ENCODE measurements at places on chromosomes 4 and X.
A peak's percentile ranks its signal among the peaks of the same experiment; 100 is the strongest.

DNA sequence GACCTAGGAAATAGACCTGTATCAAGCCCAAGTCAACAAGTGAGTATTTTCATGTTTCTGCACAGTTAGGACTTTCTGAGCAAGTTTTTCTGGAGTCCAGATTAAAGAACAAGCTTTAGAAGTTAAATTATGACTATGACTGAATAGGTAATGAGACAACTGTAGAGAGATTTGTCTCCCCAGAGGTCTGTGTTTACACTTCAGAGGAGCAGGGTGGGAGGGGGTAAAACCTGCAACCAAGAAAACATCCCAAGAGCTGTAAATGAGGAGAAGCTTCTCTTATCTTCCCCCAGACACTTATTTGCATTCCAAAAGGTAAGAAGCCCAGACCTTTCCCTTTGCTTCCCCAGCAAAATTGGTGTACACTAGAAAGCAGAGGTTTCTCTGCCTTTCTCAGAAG is 22.1 kb upstream of the CEP135 start:
- H3K36me3 ChIP-seq: no peaks in the 10 kb centered on the region
- no peak overlapping the region for H3K27ac ChIP-seq
- H3K27me3 ChIP-seq: no peaks in the 10 kb centered on the region
- H3K4me3 ChIP-seq: no peak overlapping the region
- H3K4me1 ChIP-seq: no peaks in the 10 kb centered on the region

- H3K27me3 ChIP-seq: peaks cover 4% of the 10 kb centered on the region
- H3K27ac ChIP-seq: no peak overlapping the region
- H3K36me3 ChIP-seq: no peaks in the 10 kb centered on the region
- peaks cover 11% of the 10 kb centered on the region for H3K4me1 ChIP-seq
- peak overlapping the region; percentile 41 for H3K4me3 ChIP-seq
Measured at GRCh38 chrX:47523297-47523696, 37.7 kb upstream of the ARAF start.

- peak overlapping the region; percentile 63 for H3K27ac ChIP-seq
- no peaks in the 10 kb centered on the region for H3K36me3 ChIP-seq
- H3K27me3 ChIP-seq: no peaks in the 10 kb centered on the region
- DNase-seq: no peak
Measured at GRCh38 chr4:119233191-119233590, 20.7 kb downstream of the USP53 start.

DNA sequence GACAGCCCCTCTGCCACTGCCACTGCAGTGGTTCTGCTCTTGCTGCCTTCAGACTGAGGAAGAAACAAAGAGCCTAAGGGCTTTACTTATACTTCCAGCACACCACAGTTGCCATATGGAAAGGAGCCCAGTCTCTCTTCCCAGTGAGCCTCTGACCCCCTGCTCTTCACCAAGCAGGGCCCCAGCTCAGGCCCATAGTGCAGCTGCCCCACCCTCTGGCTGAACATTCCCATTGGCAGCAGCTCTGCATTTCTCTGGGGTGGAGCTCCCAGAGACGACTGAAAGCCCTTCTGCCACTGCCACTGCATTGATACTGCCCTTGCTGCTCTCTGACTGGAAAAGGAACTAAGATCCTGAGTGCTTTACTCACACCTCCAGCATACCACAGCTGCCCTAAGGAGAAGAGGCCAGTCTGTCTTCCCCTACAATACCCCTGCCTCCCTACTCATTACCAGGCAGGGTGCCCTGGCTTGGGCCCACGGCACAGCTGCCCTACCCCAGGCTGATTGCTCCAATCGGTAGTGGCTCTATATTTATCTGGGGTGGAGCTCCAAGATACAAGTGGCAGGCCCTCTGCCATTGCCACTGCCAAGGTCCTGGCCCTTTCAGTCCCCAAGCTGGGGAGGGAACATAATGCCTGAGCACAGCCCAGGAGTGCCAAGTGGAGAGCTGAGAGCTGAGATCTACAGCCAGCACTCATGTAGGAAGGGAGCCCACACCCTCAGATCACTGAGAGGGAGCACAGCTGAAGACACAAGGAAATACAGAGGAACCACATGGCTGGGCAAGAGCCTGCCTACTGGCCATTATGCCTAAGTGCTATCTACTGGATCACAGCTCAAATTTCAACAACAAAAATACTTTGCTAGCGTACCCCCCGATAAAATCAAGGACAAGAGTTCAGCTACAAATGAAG is 36.0 kb downstream of the AWAT2 start:
- H3K36me3 ChIP-seq: no peaks in the 10 kb centered on the region
- H3K4me1 ChIP-seq: no peaks in the 10 kb centered on the region
- H3K4me3 ChIP-seq: no peak overlapping the region
- H3K27me3 ChIP-seq: no peaks in the 10 kb centered on the region

GRCh38 chrX:149145845-149146285 is 359.2 kb downstream of the IDS start:
- H3K36me3 ChIP-seq: no peaks in the 10 kb centered on the region
- DNase-seq: no peak
- no peaks in the 10 kb centered on the region for H3K27me3 ChIP-seq

- peaks cover 9% of the 10 kb centered on the region for H3K36me3 ChIP-seq
- DNase-seq: no peak
- H3K4me1 ChIP-seq: peaks cover 85% of the 10 kb centered on the region
- H3K4me3 ChIP-seq: no peak overlapping the region
Measured at GRCh38 chr4:1018147-1019020, 7.0 kb downstream of the FGFRL1 start.

- H3K4me1 ChIP-seq: no peaks in the 10 kb centered on the region
- H3K36me3 ChIP-seq: no peaks in the 10 kb centered on the region
- no peak overlapping the region for H3K27ac ChIP-seq
Measured at GRCh38 chr4:84708406-84709135, 125.6 kb downstream of the CDS1 start.

GRCh38 chr4:91427171-91427570 is 876.6 kb upstream of the GRID2 start:
- no peak overlapping the region for H3K27ac ChIP-seq
- H3K4me1 ChIP-seq: no peaks in the 10 kb centered on the region
- H3K27me3 ChIP-seq: no peaks in the 10 kb centered on the region
- DNase-seq: no peak
- H3K36me3 ChIP-seq: no peaks in the 10 kb centered on the region
- no peak overlapping the region for H3K4me3 ChIP-seq

- no peak overlapping the region for H3K4me3 ChIP-seq
- H3K27me3 ChIP-seq: no peaks in the 10 kb centered on the region
- no peak for DNase-seq
- no peak overlapping the region for H3K27ac ChIP-seq
Measured at GRCh38 chr4:27043200-27043599, 182.6 kb downstream of the STIM2 start.

DNA sequence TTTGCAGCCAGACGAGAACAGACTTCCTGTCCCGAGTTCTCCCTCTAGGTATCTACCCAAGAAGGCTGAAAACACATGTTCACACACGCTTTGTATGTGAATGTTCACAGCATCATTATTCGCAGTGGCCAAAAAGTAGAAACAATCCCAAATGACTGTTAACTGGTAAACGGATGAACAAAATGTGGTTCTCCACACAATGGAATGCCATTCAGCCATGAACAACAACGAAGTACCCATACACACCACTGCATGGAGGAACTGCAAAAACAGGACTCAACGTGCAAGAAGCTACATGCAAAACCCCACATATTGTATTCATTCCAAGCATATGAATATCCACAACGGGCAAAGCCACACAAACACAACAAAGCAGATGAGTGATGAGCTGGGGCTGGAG is 45.0 kb downstream of the PDHA1 start:
- H3K36me3 ChIP-seq: no peaks in the 10 kb centered on the region
- H3K27me3 ChIP-seq: no peaks in the 10 kb centered on the region
- H3K4me3 ChIP-seq: no peak overlapping the region
- peaks cover 9% of the 10 kb centered on the region for H3K4me1 ChIP-seq
- no peak for DNase-seq
- no peak overlapping the region for H3K27ac ChIP-seq

- DNase-seq: no peak
- H3K27ac ChIP-seq: no peak overlapping the region
- H3K4me1 ChIP-seq: no peaks in the 10 kb centered on the region
- no peak overlapping the region for H3K4me3 ChIP-seq
Measured at GRCh38 chrX:81890521-81890920, 688.6 kb downstream of the SH3BGRL start.

- H3K36me3 ChIP-seq: peaks cover 29% of the 10 kb centered on the region
- H3K4me3 ChIP-seq: no peak overlapping the region
Measured at GRCh38 chr4:48575964-48576363, 85.9 kb downstream of the ZAR1 start.

DNA sequence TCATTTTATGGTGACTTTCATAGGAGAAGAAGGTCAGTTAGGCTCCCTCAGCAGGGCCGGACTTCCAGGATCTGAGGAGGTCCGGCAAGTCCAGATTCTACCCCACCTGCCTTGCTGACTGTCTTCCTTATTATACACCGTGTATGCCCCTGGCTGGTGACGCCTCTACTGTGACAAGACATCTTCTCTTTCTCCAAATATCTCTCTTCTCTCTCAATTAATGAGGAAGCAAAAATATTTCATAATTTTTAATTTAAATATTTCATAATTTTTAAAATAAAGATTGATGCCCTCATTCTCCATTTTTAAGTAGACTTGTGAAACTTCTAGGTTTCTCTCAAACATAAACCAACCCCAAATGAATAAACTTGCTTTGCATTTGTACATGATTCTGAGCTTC is 202.5 kb downstream of the NSUN7 start:
- no peaks in the 10 kb centered on the region for H3K4me1 ChIP-seq
- H3K27ac ChIP-seq: no peak overlapping the region
- no peak overlapping the region for H3K4me3 ChIP-seq
- no peaks in the 10 kb centered on the region for H3K36me3 ChIP-seq
- peaks cover 1% of the 10 kb centered on the region for H3K27me3 ChIP-seq

- no peak overlapping the region for H3K27ac ChIP-seq
- no peak for DNase-seq
- H3K36me3 ChIP-seq: no peaks in the 10 kb centered on the region
- H3K4me1 ChIP-seq: peaks cover 8% of the 10 kb centered on the region
Measured at GRCh38 chr4:164952551-164952950, 24.9 kb downstream of the TRIM61 start.

- no peaks in the 10 kb centered on the region for H3K36me3 ChIP-seq
- no peaks in the 10 kb centered on the region for H3K4me1 ChIP-seq
- no peak overlapping the region for H3K27ac ChIP-seq
- no peak for DNase-seq
- H3K4me3 ChIP-seq: no peak overlapping the region
- no peaks in the 10 kb centered on the region for H3K27me3 ChIP-seq
Measured at GRCh38 chrX:155694649-155695048, 81.9 kb upstream of the TMLHE start.

- no peaks in the 10 kb centered on the region for H3K4me1 ChIP-seq
- no peak for DNase-seq
- H3K27ac ChIP-seq: no peak overlapping the region
- no peaks in the 10 kb centered on the region for H3K36me3 ChIP-seq
- H3K27me3 ChIP-seq: no peaks in the 10 kb centered on the region
Measured at GRCh38 chr4:135770505-135770904, 1568.9 kb upstream of the PABPC4L start.

- no peak overlapping the region for H3K27ac ChIP-seq
- no peak for DNase-seq
- H3K36me3 ChIP-seq: no peaks in the 10 kb centered on the region
- H3K27me3 ChIP-seq: no peaks in the 10 kb centered on the region
Measured at GRCh38 chrX:101986586-101986985, 54.8 kb upstream of the ZMAT1 start.

GRCh38 chr4:137754652-137755471 is 222.6 kb upstream of the PCDH18 start:
- no peaks in the 10 kb centered on the region for H3K36me3 ChIP-seq
- DNase-seq: no peak
- H3K4me3 ChIP-seq: no peak overlapping the region
- H3K27me3 ChIP-seq: no peaks in the 10 kb centered on the region
- no peaks in the 10 kb centered on the region for H3K4me1 ChIP-seq

- H3K27ac ChIP-seq: no peak overlapping the region
- no peaks in the 10 kb centered on the region for H3K36me3 ChIP-seq
- no peaks in the 10 kb centered on the region for H3K4me1 ChIP-seq
- no peak for DNase-seq
- no peak overlapping the region for H3K4me3 ChIP-seq
- H3K27me3 ChIP-seq: no peaks in the 10 kb centered on the region
Measured at GRCh38 chr4:5912614-5913019, 19.7 kb upstream of the CRMP1 start.

GRCh38 chrX:13829983-13830382 is 13.1 kb upstream of the GPM6B start:
- no peaks in the 10 kb centered on the region for H3K4me1 ChIP-seq
- DNase-seq: no peak
- no peak overlapping the region for H3K4me3 ChIP-seq
- no peaks in the 10 kb centered on the region for H3K27me3 ChIP-seq

DNA sequence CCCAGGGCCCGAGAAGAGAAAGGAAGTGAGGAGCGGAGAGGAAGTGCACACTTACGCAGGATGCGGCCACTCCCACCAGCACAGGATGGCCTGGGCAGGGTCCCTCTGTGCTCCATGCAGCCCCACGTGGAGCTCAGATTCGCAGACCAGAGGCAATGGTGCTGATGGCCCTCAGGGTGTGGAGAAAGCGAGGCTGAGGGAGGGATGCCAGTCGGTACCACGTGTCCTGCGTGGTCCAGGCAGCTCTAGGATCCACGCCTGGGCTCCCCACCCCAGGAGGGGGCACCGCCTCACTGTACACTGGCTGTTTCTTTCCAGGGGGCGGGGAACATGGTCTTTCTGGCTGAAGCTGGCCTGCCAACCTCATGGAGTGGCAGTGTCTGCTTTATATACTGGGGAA is 241.8 kb downstream of the AFAP1 start:
- no peak overlapping the region for H3K4me3 ChIP-seq
- no peaks in the 10 kb centered on the region for H3K36me3 ChIP-seq
- no peak for DNase-seq
- peaks cover 15% of the 10 kb centered on the region for H3K27me3 ChIP-seq
- no peaks in the 10 kb centered on the region for H3K4me1 ChIP-seq

DNA sequence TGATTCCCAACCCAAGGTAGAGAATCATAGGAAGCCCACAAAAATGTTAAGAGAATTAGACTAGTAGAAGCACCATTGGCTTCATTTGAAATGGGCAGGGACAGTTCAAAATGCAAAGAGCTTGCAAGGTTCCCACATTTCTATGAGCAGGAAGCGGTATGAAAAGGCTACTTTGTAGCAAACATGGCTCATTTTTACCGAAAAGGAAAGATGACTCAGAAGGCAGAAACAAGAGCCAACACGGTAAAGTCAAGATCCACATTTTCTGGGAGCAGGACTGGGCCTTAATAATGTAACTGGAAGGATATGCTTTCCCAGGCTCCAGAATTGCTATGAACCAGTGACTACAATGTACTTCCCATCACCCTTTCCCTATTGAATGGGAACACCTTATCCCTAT is 89.5 kb downstream of the GLRA3 start:
- no peak overlapping the region for H3K27ac ChIP-seq
- H3K4me1 ChIP-seq: no peaks in the 10 kb centered on the region
- H3K27me3 ChIP-seq: no peaks in the 10 kb centered on the region
- no peak for DNase-seq

DNA sequence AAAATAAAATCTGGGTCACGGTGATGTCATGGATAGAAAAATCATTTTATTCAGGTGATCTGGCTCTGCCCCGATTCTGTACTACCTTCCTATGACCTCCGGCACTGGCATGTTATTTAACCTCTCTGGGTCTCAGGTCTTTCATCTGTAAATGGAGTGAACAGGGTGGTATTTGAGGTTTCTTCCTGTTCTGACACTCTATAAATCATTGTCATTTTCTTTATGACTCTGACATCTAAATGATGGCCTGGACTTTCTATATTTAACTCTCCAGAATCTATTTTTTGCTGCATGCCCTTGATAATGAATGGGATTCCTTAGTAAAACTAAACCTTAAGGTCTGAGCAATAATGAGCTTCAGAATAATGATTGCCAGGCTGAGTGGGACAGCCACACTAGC is 422.0 kb upstream of the CNKSR2 start:
- no peaks in the 10 kb centered on the region for H3K4me1 ChIP-seq
- H3K36me3 ChIP-seq: no peaks in the 10 kb centered on the region
- H3K27me3 ChIP-seq: no peaks in the 10 kb centered on the region
- H3K4me3 ChIP-seq: no peak overlapping the region
